Breast epithelium (tissue), 4 donors: ENCODE measurements at places on chromosomes 5 and 9. TPM values are rescaled to one million over a fixed set of nuclear protein-coding genes. Genes with fewer than 3 reads are reported as not detected.

ARL14EPL gene
- not detected for total RNA-seq

- DNase-seq, result no peak
- no peaks in the 10 kb centered on the region for H3K4me1 ChIP-seq
- no peaks in the 10 kb centered on the region for H3K36me3 ChIP-seq
Observed at GRCh38 chr5:112933651-112934365, 11.8 kb upstream of the REEP5 start.

DNA sequence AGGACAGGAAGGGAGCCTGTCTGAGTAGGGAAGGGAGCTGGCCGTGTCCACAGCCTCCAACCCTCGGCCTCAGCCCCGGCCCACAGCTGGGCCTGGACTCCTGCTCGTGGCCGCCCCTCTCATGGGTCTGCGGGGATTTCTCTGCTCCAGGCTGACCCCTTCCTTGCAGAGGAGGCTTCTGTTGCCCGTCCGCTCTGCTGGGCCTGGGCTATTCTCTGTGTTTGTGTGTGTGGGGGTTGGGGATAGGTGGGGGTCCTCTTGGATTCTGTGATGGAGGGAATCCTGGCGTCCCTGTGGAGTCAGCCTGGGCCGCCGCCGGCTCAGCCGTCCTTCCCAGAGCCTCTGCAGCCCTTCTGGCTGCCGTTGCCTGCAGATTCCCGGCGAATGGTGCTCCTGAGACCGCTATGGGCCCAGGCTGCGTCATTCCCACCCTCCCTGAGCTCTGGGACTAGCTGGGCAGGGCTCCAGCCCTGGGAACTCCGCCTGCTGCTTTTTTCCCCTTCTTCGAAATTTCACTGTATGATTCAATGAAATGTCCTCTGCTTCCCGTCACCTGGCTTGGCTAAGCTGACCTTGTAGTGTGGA is 64.2 kb downstream of the FGF18 start:
- H3K4me3 ChIP-seq, result no peak overlapping the region
- H3K27ac ChIP-seq, result no peak overlapping the region
- H3K27me3 ChIP-seq, result no peaks in the 10 kb centered on the region
- H3K36me3 ChIP-seq, result no peaks in the 10 kb centered on the region
- no peak for DNase-seq

- H3K4me3 ChIP-seq, result no peak overlapping the region
- H3K27me3 ChIP-seq, result no peaks in the 10 kb centered on the region
- H3K27ac ChIP-seq, result no peak overlapping the region
- no peaks in the 10 kb centered on the region for H3K4me1 ChIP-seq
- DNase-seq, result no peak
Observed at GRCh38 chr5:124477062-124477461, 269.4 kb downstream of the ZNF608 start.

DNA sequence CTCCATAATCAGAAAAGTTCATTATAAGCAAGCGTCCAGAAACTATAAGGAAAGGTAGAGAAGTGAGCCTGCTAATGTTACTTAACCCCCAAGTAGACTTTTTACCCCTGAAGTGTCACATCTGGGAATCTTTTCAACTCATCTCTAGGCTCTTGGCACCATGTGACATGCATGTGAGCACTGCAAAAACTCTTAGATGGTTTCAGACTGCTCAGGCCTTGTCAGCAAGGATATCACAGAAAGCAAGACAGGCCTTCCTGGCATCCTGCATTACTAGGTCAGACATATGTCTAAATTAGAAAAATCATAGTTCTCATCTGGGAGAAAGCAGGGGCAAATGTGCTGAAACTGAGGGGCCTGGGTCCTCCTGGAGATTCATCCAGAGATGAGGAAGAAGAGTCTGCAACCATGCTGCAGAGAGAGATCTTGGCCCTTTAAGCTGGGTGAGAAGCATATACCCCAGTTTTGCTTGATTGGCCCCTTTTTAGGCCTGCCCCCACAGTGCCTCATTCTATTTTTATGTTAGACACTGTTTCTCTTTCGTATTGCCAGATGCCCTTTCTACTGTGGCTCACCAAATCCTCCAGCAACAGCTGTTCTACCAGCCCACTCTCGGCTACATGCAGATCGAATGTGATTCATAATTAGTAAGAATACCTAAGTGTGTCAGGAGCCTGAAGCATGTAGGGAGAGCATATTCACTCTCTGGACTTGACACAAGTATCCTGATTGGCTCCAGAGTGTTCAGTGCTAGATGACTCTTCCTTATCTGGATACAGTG is 19.0 kb downstream of the TMEM8B start:
- H3K36me3 ChIP-seq, result no peaks in the 10 kb centered on the region
- no peaks in the 10 kb centered on the region for H3K27me3 ChIP-seq
- no peak overlapping the region for H3K27ac ChIP-seq
- no peak overlapping the region for H3K4me3 ChIP-seq
- no peak for DNase-seq

DNA sequence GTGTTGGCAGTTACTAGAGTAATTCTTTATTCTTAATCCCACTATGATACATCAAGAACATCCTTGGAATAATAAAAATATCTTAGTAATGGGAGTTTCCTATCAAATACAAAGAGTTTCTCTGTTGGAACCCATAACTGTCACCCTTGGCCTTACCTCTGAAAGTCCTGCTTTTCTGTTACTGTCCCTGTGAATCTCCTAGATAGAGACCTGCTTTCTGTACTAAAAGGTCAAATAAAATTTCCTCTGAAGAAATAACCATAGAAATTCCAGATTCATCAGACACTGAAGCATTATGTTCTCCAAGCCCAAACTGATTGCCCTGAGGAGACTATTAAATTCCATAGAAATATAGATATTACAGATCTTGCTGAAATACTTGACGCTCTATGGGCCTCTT is 63.0 kb downstream of the KCNV2 start:
- no peak for DNase-seq
- H3K27ac ChIP-seq, result no peak overlapping the region
- H3K36me3 ChIP-seq, result peaks cover 6% of the 10 kb centered on the region

SCGB3A2 gene
- total RNA-seq, result not detected

RNF20 gene
- total RNA-seq, result 31.5 TPM

ADRA1B gene
- 2.9 TPM for total RNA-seq

GRCh38 chr9:71582347-71582746 is 186.0 kb downstream of the CEMIP2 start:
- no peaks in the 10 kb centered on the region for H3K36me3 ChIP-seq
- H3K27ac ChIP-seq, result no peak overlapping the region
- no peaks in the 10 kb centered on the region for H3K4me1 ChIP-seq
- DNase-seq, result no peak
- no peak overlapping the region for H3K4me3 ChIP-seq

- no peaks in the 10 kb centered on the region for H3K27me3 ChIP-seq
- no peak overlapping the region for H3K27ac ChIP-seq
- no peak for DNase-seq
Observed at GRCh38 chr5:116858705-116859333, 284.2 kb upstream of the SEMA6A start.

DNA sequence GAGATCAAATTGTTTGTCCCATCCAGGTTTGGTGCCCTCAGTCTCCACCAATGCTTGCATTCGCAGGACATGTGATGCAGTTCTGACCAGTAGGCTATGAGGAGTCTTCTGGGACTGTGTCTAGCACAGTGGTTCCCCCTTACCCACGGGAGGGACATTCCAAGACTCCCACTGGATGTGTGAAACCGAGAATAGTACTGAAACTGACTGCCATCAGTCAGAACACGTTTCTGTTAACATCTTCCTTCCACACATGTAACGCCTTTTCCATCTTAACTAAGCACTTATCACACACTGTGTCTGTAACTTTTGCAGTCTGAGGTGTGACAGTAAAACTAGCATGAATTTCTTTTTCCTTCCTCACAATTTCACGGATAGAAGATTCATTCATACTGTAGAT is 74.7 kb downstream of the PTTG1 start:
- no peak overlapping the region for H3K27ac ChIP-seq
- H3K4me3 ChIP-seq, result no peak overlapping the region
- DNase-seq, result no peak
- H3K36me3 ChIP-seq, result no peaks in the 10 kb centered on the region

- H3K4me3 ChIP-seq, result no peak overlapping the region
- no peak overlapping the region for H3K27ac ChIP-seq
- H3K27me3 ChIP-seq, result no peaks in the 10 kb centered on the region
- H3K36me3 ChIP-seq, result no peaks in the 10 kb centered on the region
Observed at GRCh38 chr9:113446323-113446740, 17.2 kb upstream of the RGS3 start.

- DNase-seq, result no peak
- no peaks in the 10 kb centered on the region for H3K27me3 ChIP-seq
- no peaks in the 10 kb centered on the region for H3K4me1 ChIP-seq
- H3K4me3 ChIP-seq, result no peak overlapping the region
- no peaks in the 10 kb centered on the region for H3K36me3 ChIP-seq
Observed at GRCh38 chr5:107129051-107129450, 541.7 kb downstream of the EFNA5 start.

SLCO6A1 gene
- total RNA-seq, result not detected

- H3K4me1 ChIP-seq, result no peaks in the 10 kb centered on the region
- H3K27ac ChIP-seq, result peak overlapping the region; percentile 43
- H3K4me3 ChIP-seq, result no peak overlapping the region
- no peak for DNase-seq
Observed at GRCh38 chr5:68818057-68818695, 275.6 kb upstream of the SLC30A5 start.

- no peak overlapping the region for H3K4me3 ChIP-seq
- no peak overlapping the region for H3K27ac ChIP-seq
- no peak for DNase-seq
- no peaks in the 10 kb centered on the region for H3K27me3 ChIP-seq
- no peaks in the 10 kb centered on the region for H3K36me3 ChIP-seq
Observed at GRCh38 chr9:110016340-110016739, 191.6 kb downstream of the C9orf152 start.

GRCh38 chr5:58156361-58156760 is 303.5 kb downstream of the PLK2 start:
- no peak overlapping the region for H3K27ac ChIP-seq
- no peaks in the 10 kb centered on the region for H3K27me3 ChIP-seq
- H3K4me1 ChIP-seq, result no peaks in the 10 kb centered on the region
- no peaks in the 10 kb centered on the region for H3K36me3 ChIP-seq

DNA sequence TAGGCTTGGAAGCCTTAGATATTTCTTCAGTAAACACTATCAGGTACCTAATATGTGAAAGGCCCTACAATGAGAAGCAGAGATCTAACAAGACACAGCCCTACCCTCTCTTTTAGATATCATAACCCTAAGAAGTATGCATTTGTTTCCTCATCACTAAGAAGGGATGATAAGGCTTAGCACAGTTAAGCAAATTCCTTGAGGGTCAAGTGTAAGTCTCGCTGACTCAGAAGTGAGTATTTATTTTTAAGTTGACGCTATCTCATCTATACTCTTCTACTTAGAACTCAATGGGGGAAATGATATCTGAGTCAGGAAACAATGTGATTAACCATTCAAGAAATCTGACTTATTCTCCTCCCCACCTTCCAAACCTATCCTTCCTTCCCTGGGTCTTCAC is 149.7 kb downstream of the ESM1 start:
- no peaks in the 10 kb centered on the region for H3K36me3 ChIP-seq
- no peak overlapping the region for H3K27ac ChIP-seq
- H3K27me3 ChIP-seq, result no peaks in the 10 kb centered on the region
- no peak overlapping the region for H3K4me3 ChIP-seq

- H3K36me3 ChIP-seq, result no peaks in the 10 kb centered on the region
- H3K4me1 ChIP-seq, result peaks cover 6% of the 10 kb centered on the region
- no peak overlapping the region for H3K4me3 ChIP-seq
- no peaks in the 10 kb centered on the region for H3K27me3 ChIP-seq
- DNase-seq, result no peak
- H3K27ac ChIP-seq, result no peak overlapping the region
Observed at GRCh38 chr9:13267743-13268142, 11.7 kb downstream of the MPDZ start.

GRCh38 chr9:134294153-134295071 is 31.8 kb upstream of the RXRA start:
- H3K27me3 ChIP-seq, result no peaks in the 10 kb centered on the region
- H3K27ac ChIP-seq, result no peak overlapping the region
- H3K4me1 ChIP-seq, result no peaks in the 10 kb centered on the region
- no peaks in the 10 kb centered on the region for H3K36me3 ChIP-seq

- no peak for DNase-seq
- no peaks in the 10 kb centered on the region for H3K27me3 ChIP-seq
- no peaks in the 10 kb centered on the region for H3K36me3 ChIP-seq
- no peak overlapping the region for H3K27ac ChIP-seq
Observed at GRCh38 chr5:56291661-56292374, 58.7 kb upstream of the ANKRD55 start.

GRCh38 chr5:89584339-89584956 is 701.5 kb upstream of the MEF2C start:
- no peak overlapping the region for H3K4me3 ChIP-seq
- no peak for DNase-seq
- no peaks in the 10 kb centered on the region for H3K27me3 ChIP-seq
- H3K36me3 ChIP-seq, result no peaks in the 10 kb centered on the region
- H3K4me1 ChIP-seq, result no peaks in the 10 kb centered on the region
- no peak overlapping the region for H3K27ac ChIP-seq

DNA sequence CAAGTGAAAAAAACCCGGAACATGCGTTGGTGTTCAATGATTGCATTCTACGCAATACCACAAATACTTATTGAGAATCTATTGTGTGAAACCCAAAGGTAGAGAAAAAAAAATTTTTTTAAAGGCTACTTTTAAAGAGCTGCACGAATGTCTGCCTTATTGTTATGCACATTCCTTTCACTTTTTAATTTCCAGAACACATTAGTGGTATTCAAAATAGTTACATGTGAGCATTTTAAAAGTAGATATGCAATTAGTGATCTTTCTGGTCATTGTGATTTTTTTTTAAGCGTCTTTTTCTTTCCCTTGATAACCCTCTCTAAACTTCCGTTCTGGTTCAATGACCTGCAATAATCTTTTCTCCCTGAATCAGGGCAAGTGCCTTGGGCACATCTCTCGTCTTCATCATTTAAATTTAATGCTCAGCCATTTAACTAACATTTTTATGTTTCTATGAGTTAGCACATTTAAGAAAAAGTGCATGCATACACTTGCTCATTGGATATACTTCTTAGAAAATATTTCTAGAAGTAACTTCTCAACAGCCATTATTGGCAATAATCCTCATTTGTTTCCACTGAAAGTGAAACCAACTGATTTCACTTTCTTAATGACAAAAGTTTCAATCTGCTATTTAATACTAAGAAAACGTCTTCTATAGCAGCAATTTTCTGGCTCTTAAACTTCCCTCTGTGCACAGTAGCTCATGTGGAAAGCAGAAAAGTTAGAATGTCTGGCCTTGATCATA is 80.3 kb downstream of the CDH6 start:
- DNase-seq, result no peak
- H3K36me3 ChIP-seq, result no peaks in the 10 kb centered on the region
- no peaks in the 10 kb centered on the region for H3K4me1 ChIP-seq
- no peaks in the 10 kb centered on the region for H3K27me3 ChIP-seq
- peak overlapping the region; percentile 19 for H3K27ac ChIP-seq
- peak overlapping the region; percentile 35 for H3K4me3 ChIP-seq

GRCh38 chr5:1824109-1824821 is 23.1 kb downstream of the NDUFS6 start:
- no peaks in the 10 kb centered on the region for H3K4me1 ChIP-seq
- DNase-seq, result no peak
- H3K4me3 ChIP-seq, result no peak overlapping the region
- H3K36me3 ChIP-seq, result no peaks in the 10 kb centered on the region
- no peak overlapping the region for H3K27ac ChIP-seq

C5orf52 gene
- total RNA-seq, result not detected

SURF1 gene
- total RNA-seq, result 45.9 TPM
